ENCODE measurements at places on chromosomes 11 and 22.

DNA sequence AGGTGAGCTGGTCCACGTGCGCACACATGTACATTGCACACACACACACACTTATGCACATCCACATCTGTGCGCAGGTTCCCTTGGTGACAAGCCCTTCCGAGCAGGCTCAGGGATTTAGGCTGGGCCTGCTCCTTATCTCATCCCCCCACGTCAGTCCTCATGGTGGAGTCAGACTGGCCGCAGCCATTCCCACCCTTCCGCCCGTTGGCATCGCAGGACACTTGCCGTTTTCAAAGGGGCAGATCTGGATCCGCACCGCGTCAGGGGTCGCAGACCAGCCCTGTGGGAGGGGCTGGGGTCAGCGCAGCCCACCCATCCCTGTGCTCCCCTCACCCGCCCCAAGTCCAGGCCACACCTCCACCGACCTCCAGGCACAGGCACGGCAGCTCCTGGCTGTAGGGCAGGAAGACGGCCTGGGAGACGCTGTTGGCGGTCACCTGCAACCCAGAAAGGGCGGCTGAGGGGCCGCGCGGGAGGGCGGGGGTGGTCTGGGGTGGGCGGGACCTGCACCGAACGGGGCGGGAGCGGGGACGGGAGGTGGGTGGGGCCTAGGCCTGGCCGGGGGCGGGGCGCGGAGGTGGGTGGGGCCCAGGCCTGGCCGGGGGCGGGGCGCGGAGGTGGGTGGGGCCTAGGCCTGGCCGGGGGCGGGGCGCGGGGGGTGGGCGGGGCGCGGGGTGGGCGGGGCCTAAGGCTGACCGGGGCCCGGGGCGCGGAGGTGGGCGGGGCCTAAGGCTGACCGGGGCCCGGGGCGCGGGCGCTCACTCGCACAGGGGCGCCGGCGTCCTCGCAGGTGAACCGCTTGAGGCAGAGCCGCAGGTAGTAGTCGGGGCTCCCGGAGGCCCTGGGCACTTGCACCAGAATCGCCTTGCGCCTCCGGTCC is 13.3 kb downstream of the IL17REL start:
- no peak for DNase-seq

- DNase-seq: no peak
Measured at GRCh38 chr22:23196165-23196564, 15.9 kb downstream of the BCR start.

DNA sequence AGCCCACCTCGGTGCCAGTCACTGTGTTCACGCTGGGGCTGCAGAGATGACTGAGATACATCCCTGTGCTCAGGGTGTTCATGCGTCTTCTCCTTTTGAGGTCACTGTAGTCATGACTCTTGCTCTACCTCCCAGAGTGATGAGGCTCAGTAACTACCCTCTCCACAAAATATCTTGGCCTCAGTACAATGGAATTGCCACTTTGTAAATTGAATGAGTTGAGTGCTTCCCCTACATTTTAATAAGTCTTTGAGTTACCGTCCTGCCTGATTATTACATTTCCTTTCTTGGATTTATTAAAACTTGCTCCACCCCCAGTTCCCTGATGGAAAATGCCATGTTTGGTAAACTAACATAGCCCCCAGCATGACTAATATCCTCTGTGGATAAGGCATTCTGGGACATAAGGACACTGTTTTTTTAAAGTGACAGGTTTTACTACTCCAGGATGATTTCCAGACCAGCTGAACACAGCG is 15.9 kb downstream of the PRSS23 start:
- DNase-seq: no peak

DNA sequence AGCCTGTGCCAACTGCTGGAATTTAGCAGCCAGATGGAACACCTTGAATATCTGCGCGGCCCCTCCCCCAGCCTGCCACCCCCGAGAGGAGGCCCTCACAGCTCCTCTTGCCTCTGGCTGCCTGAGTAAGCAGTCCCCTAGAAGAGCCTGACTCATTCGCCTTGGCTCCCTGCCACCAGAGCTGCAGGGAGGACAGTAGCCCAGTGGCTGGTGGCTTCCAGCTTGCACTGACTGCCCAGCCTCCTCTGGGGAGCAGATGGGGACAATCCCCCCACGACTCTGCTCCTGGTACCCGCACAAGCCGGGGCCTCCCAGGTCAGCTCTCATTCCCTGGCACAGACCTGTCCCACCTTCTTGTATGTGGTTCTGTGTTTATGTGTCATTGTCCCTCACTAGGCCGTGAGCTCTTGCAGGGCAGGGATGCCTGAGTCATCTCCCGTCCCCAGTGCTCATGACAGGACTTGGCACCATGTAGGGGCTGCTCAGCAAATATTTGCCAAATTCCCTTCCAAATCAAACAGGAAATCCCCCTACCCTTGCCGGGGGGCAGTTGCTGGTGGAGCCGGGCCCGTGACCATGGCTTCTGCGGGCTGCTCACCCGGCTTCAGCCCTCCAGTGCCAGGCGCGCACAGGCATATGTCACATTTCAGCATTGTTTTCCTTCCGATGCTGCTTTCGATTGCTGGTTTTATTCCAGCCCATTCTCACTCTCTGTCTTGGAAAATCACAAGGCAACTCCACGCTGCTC is 43.6 kb downstream of the CACNG2 start:
- no peak for DNase-seq

DNA sequence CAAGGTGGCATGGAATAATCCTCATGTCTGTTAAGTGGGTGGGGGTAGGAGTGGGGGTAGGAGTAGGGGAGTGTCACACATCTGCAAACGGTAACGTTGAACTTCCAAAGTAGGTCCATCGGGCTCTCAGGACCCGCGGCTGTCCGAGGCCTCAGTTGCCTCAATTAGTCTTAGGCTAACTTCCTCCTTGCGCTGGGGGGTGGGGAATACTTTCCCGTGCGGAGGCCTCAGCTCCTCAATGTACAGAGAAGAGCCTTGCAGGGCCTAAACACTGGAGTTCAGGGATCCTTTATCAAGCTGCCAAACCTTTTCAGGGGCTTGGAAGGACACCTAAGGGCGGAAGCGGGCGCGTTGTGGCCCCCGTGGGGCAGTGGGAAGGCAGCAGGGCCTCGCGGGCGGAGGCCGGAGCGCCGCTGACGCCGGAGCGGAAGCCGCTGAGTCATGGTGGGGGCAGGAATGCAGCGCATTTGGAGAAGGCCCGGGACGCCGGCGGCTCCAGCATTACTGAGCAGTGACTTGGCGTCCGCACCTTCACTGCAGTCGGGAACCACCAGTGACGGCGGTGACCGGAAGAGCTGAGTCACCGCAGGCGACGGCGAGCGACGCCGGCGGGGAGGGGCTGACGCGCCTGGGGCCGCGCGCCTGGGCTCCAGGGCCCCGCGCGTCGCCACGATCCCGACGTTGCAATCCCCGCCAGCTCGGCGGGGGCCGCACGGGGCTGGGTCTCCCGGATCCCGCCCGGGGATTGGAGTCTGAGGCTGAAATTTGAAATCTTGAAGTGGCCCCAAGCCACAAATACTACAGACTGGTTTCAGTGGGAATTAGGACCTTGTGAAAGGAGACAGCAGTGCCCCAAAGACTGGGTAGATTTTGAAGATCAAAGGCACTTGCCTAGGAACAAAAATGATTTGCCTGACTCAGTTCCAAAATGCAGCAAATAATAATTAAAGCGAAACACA is 20.2 kb upstream of the IPO7 start:
- no peak for DNase-seq

DNA sequence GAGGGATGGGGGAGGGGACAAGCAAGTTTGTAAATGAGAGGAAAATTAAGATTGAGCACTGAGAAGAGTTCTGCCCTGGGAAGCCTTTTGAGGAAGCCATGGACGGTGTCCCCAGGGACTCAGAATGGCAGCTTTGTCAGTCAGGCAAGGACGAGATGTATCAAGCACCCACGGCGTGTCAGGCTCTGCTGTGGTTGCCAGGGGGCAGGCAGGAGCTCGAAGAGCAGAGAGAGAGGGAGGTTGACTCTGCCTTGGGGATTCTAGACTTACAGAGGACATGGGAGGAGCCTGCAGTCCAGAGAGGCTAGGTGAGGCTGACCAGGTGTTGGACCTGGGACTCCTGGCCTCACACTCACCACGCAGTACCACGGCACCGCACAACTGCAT is 29.1 kb upstream of the SYT7 start:
- DNase-seq: no peak

Data from cortex of kidney (tissue), 1 donor.